ENCODE measurements at places on chromosomes 4 and X. TPM values are rescaled to one million over a fixed set of nuclear protein-coding genes. Genes with fewer than 3 reads are reported as not detected.

DNA sequence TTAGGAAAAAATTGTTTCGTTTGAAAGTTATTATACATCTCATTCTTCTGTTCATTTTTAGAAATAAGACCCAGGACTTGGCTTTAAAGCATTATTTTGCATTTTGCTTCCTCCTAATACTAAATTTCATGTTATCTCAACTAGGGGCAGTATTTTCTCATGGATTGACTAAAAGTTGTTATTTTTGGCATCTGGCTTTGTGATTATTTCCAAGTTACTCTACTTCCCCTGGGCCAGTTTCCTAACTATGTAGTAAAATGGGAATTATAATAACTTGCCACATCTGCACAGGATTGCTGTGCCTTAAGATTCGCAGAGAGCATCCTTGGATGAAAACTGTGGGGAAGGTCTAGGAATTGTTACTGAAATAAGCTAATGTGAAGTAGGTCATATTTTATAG is 3.0 kb downstream of the RBPJ start:
- no peak for DNase-seq

- DNase-seq = no peak
Observed at GRCh38 chrX:110162867-110163266, 155.0 kb downstream of the AMMECR1 start.

DNA sequence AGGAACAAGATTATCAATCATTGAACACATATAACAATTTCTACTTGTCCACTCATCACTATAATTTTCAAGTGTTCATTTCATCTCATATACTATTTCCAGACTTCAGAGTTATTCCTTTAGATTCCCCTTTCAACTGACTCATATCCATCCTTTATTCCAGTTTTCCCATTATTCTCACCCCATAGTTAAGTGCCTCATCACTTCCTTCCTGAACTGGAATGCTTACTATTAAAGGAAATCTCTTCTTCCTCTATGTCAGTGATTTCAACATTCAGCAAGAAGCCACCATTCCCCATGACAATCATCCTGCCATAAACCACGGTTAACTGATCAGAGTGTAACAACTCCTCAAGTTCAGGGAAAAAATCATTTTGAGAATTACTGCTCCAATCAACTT is 198.9 kb downstream of the FBXO8 start:
- DNase-seq = no peak

GRCh38 chrX:9573282-9574106 is 108.6 kb downstream of the TBL1X start:
- no peak for DNase-seq

- no peak for DNase-seq
Observed at GRCh38 chrX:843306-843705, 212.7 kb downstream of the SHOX start.

DNA sequence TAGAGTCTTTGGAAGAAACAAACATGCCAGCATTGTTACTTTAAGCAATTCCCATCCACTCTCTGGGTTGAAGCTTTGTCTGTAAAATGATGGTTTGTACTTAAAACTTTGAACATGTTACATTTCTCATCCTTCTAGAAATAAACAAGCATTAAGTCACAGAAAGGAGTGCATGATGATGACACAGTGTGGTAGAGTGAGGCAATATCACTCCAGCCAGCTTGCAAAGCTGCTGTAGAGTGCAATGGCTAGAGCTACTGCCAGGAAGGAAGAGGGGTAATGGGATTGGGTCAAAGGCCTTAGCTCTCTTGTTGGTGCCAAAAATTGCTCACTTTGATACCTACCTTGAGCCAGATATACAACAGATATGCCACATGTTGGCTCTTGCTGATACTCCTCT is 12.3 kb upstream of the ENOX2 start:
- DNase-seq = no peak

GRCh38 chr4:124167602-124168001 is 544.9 kb downstream of the ANKRD50 start:
- no peak for DNase-seq

GRCh38 chrX:118350221-118350620 is 4.3 kb downstream of the WDR44 start:
- DNase-seq = peak; percentile 7

GRCh38 chrX:118249146-118249545 is 96.8 kb upstream of the WDR44 start:
- DNase-seq = no peak

- no peak for DNase-seq
Observed at GRCh38 chrX:111917591-111917990, 41.6 kb downstream of the TRPC5OS start.

GRCh38 chr4:76252271-76252653 is 741 bp downstream of the FAM47E start:
- DNase-seq = no peak

GRCh38 chr4:189516902-189517301 is 423.8 kb upstream of the FRG1 start:
- no peak for DNase-seq

GRCh38 chr4:61407642-61408618 is 207.8 kb downstream of the ADGRL3 start:
- no peak for DNase-seq

GRCh38 chr4:113368056-113368455 is 318.6 kb downstream of the ANK2 start:
- no peak for DNase-seq

GRCh38 chr4:57193209-57193810 is 83.1 kb upstream of the IGFBP7 start:
- no peak for DNase-seq

- no peak for DNase-seq
Observed at GRCh38 chrX:123188081-123188480, 4.0 kb downstream of the GRIA3 start.

- DNase-seq = no peak
Observed at GRCh38 chr4:143313521-143313920, 23.2 kb upstream of the GAB1 start.

GRCh38 chr4:113382704-113383103 is 333.3 kb downstream of the ANK2 start:
- DNase-seq = no peak

DNA sequence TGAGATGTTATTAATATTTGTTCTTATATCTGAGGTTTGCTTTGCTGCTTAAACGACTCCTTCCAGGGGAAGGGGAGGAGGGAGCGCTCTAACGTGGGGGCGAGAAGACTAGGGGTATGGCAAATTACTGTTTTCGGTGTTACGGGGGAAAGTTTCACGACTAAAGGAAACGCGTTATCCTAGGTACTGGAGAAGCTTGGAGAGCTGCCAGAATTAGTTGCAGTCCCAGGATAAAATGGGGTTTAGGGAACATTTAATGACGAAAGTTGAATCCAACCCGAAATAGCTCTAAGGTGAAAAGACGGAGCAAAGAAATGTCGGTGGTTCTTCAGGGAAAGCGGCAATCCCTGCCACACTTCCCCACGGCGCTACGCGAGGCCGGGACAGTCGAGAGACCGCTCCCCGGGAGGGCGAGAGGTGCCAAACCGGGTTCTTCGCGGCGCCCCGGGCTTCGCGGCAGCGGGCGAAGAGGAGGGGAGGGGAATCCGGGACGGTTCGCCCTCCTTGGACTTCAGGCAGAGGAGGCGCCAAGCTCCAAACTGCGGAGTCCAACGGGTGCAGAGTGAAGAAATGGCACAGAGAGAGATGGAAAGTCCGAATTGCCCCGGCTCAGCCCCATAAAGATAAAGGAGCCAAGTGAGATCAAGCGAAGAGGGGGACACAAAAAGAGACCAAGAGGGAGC is 724 bp downstream of the THOC2 start:
- no peak for DNase-seq

GRCh38 chr4:1376841-1377605 is 29.2 kb downstream of the NKX1-1 start:
- no peak for DNase-seq

DNA sequence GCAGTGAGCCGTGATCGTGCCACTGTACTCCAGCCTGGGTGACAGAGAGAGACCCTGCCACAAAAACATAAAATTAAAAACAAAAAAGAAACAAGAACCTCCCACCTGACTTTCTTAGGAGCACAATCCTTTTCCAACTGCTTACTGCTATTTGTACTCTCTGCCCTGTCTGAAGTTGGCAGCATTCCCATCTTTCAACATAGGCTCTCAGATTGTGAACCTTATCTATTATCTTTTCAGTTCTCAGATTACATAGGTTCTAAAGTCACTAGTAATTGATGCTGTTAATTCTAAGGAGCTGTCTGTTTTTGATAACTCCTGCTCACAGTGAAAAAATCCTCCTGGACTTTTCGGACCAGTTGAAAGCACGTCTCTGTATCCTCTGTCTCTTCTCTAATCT is 812.2 kb upstream of the CT83 start:
- DNase-seq = no peak

DNA sequence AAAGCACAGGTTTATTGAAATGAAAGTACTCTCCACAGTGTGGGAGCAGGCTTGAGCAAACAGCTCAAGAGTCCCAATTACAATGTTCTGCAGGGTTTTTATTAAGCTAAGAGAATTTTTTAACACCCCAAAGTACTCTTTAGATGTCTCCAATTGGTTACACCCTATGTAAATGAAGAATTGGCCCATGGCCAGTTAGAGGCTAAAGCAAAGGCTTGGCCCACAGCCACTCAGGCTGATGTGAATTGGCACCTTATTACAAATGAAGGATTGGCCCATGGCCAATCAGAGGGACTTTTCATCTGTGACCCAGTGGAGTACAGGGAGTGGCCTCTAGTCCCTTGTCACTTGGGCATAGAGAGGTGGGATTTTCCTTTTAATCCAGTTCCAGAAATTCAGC is 30.1 kb upstream of the IQCM start:
- DNase-seq = no peak

DNA sequence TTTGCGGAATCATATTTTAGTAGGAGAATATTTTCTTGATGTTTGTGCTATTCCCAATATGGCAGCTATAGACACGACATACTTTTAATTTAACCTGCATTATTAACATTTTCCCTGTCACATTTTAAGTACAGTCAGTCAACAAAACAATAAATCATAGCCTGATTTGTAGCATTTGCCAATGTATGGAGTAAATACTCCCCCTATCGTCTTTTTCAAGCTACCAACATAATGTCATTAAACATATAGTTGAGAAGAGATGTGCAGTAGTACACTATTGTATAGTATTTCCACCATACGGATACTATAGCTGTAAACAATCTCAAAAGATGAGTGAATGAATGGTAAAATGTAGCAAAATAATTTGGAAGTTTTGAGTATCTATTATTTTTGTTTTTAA is 303.7 kb upstream of the MAGEB2 start:
- DNase-seq = no peak

GRCh38 chr4:16000708-16001483 is 37.9 kb upstream of the FGFBP2 start:
- no peak for DNase-seq

DNA sequence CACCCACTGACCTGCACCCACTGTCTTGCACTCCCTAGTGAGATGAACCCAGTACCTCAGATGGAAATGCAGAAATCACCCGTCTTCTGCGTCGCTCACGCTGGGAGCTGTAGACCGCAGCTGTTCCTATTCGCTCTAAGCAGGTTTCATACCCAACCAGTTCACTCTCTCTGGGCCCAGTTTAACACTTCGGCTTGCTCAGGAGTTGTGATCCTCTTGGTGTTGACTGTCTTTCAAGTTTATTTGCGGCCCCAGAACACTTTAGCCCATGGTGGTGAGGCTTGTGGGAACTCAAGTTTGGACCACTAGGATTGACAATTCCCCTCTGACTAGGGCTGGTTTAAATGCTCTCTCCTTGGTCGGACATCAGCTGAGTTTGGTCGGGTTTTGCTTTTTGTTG is 147.0 kb downstream of the DACH2 start:
- no peak for DNase-seq

DNA sequence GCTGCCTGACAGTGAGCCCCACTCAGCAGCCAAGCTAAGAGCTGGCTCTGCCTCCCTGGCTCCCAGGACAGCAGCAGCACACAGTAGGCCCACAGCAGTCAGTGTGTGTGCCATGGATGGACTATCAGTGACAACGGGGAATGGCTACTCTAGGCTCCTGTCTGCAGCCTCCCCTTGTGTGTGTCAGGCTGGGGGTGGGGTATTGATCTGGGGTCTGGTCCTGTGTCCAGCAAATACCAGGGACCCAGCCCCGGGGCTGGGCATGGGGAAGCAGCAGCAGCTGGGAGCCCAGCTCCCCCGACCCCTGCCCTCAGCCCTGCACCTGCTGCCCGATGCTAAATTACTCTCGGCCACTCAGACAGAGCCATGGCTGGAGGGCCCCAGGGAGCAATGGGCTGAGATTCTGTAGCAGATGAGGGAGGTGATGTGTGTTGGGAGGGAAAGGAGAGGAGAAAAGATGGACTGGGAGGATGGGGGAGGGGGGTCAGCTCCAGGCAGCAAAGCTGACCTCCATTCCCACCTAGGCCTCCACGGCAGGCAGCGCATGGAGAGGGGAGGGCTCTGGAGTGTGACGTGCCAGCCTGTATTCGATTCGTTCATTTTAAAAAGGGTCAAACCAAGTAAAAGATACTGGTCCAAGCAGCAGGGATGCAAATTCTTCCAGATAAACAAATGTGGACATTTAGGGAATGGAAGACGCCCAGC is 61.3 kb upstream of the CRMP1 start:
- no peak for DNase-seq

- no peak for DNase-seq
Observed at GRCh38 chr4:99838927-99839326, 22.3 kb downstream of the DAPP1 start.

DNA sequence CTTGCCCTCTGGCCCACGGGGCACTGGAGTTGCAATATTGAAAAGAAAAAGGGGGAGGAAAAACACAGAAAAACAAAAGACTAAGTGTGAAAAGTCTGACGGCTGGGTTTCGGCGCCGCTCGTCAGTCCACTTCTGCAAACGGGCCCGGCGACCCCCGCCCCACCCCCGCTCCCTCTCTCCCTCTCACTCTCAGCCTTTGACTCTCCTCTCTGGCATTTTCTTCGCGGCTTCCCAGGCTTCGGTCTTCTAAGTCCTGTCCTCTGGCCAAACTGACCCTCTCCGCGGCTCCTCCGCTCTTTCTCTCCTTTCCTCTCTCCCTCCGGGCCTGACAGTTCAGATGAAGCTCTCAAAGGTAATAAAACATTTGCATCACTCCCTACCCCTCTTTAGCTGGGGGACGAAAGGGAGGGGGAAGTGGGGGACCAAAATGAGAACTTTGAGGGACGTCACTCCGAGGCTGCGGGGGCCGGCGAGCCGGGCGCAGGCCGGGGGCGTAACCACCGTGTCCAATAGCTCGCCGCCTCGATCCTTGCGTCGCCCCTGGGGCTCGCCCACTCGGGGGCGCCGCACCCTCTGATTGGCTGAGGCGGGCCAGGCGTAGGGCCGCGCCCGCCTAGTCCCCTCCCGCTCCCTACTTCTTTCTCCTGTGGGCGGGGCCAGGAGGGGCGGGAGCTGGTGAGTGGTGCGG is at the start of gene NKX6-1:
TSS of gene NKX6-1 (minus strand) at position 358 of the 689 bp plus-strand sequence. CDS start 1,064 bp downstream, outside the sequence.
- DNase-seq = peak; percentile 26

ANXA10 gene
- total RNA-seq = not detected

SSR4 gene
- 152 TPM for total RNA-seq

GAGE12F gene
- not detected for total RNA-seq

MAGEA8 gene
- not detected for total RNA-seq

DMRTC1 gene
- total RNA-seq = not detected

BMPR1B gene
- total RNA-seq = not detected

SYP gene
- 11.4 TPM for total RNA-seq

IL2 gene
- total RNA-seq = 8.9 TPM

CFI gene
- not detected for total RNA-seq

FGD1 gene
- total RNA-seq = 0.07 TPM

TBC1D8B gene
- total RNA-seq = 0.47 TPM

TLL1 gene
- not detected for total RNA-seq

GAGE12J gene
- not detected for total RNA-seq

CEP135 gene
- 12.9 TPM for total RNA-seq

Data from activated CD8-positive, alpha-beta T cell treated with anti-CD3 and anti-CD28 coated beads for 36 hours (primary cell).